Activated effector memory CD4-positive, alpha-beta T cell treated with Interleukin-2 at 50 U/mL for 16 hours (primary cell): ENCODE measurements at places on chromosomes 6 and 20.

DNA sequence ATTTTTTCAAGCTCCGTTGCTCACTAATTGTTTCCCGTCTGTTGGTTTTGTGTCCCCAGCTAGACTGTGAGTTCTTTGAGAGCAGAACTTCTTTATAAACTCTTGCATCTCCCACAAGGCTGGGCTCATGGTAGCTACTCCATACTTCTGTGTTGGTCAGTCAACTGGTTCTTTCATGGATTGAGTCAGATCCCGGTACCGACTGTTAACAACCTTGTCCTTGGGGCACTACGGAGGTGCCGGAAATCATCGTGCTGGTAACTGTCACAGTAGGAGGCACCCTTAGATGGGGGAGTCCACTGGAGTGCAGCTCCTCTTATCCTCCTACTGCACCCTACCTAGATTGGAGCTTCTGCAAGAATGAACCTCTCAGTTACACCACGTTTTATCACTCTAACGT, 8.6 kb upstream of the STX16 start:
- no peak for DNase-seq

DNA sequence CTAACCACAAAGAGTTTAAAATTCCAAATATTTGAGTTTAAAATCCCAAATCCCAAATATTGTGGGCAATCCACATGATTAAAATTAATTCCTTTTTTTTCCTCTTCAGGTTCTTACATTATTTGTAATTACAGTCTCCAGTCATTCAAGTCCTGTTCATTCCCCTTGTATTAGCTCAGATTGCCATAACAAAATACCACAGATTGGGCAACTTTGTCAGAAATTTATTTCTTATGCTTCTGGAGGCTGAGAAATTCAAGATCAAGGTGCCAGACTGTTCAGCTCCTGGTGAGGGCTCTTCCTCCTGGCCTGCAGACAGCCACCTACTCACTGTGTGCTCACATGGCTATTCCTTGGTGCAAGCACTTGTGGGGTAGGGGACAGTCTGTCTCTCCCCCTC, 105.5 kb downstream of the ARMC2 start:
- DNase-seq, result no peak

- DNase-seq, result no peak
Measured at GRCh38 chr6:101086473-101086872, 205.3 kb upstream of the ASCC3 start.

- DNase-seq, result no peak
Measured at GRCh38 chr6:151679081-151679480, 128.4 kb upstream of the ESR1 start.

- no peak for DNase-seq
Measured at GRCh38 chr20:46979603-46980241, 85.1 kb downstream of the EYA2 start.

DNA sequence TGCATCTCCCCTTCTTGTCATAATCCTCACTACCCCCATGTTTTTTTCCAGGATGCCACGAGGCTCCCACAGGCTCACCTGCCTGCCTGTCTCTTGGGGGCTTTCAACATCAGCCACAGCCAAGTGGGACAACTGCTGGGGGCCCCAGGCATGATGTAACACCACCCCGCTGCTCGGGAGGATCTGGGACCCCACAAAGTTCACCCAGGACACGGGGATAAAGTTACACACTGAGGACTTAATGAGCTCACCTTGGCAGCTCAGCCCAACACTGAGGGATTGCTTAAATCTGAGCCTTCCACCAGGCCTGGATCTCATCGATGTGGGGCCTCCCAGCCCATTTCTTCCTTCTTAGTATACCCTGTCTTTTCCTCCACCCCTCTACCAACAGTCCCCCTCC, 56.4 kb upstream of the NNAT start:
- DNase-seq, result no peak

DNA sequence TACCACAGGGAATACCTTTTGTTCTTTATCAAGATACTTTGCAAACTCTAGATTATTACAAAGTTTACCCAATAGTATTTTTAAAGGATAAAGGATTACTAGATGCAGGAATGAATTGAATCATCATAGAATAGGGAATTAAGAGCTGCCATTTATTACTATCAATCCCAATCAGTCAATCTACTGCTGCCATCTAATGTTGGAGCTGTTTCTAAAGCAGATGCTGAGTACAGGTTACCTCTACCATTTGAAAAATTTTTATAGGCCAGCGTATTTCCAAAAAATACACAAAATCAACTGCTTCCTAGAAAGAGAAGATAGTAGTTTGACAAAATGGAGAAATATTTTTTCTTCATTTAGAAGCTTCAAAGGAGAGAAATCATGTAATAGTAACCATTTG, 520.4 kb downstream of the ADGRB3 start:
- no peak for DNase-seq

DNA sequence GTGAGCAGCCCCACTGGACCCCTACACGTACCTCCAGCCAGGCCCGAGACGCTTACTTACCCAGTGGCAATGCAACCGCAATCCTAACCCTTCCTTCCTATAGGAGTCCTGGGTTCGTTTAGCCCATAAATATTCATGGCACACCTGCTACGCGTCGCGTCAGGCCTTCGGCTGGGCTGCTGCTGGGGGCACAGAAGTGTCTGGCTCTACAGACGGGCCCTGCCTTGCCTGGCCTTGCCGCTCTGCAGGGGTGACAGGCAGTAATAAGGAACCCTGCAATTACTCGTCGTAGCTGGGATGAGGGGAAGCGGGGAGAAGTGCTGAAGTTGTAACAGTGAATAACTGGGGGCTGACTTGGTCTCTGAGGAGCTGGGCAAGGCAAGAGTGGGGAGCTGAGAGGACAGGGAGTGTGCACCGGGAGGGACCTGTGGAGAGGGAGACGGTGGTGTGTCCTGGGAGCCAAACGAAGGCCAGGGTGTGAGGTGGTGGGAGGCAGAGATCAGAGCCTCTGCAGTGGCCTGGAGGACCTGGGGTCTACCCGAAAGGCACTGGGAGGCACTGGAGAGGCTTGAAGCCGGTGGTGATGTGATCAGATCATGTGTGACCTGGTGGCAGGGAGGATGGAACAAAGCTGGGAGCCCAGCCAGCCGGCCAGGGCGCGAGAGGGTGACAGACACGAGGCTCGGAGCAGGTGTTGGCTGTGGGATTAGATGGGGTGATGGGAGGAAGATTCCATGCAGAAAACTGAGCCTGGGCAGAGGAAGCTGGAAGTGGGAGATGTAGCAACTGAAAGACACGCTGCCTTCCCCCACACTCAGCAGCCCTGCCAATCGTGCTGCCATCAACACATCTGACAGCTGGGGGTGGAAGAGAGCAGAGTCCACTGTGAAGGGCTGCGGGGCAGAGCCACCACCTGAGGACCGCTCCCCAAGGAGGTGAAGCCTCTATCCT, 36.4 kb downstream of the PSMG4 start:
- no peak for DNase-seq

- DNase-seq, result no peak
Measured at GRCh38 chr20:34824026-34824425, 1.4 kb downstream of the NCOA6 start.

DNA sequence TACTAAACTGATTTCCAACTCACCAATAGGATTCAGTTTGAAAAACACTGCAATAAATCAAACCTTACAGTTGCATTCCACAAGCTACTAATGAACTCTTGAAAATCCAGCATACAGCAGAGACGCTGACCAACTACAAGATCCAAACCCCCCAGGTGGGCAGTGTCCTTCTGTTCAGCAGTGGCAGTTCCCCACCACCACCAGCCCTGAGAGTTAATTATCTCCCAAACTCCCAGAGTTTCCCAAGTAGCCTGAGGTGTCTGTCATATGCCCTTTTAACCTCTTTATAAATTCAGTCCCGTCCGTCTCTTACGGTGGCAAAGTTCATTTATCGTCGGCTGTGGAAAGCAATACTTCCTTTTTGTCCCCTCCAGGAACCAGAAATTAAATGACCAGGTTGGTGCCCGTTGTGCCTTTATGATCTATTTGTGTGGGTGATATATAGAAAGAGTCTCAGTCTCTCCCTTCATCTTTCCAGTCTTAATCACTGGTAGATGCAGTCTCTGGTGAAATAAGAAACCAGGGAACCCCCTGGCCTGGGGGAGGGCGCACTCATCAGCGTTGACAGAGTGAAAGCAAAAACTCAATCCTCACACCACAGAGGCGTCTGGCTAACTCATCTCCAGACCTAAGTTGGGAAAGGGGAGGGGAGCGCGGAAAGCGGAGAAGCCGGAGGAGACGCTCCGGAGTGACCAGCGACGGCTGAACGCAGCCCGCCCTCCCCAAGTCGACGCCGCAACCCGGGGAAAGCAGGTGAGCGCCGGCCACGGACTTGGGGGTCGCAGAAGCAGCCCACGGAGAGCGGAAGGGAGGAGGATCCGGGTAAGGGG, 717 bp downstream of the MRPL14 start:
- DNase-seq, result peak; percentile 24
